ENCODE measurements at places on chromosomes 11 and 22. TPM values are rescaled to one million over a fixed set of nuclear protein-coding genes. Genes with fewer than 3 reads are reported as not detected.

Gene PSMC3
- total RNA-seq = 104 TPM

Gene STK33
- total RNA-seq = 18.5 TPM

Gene EFEMP2
- total RNA-seq = 92.0 TPM

Gene DEFB131B
- total RNA-seq = not detected

Gene GRAMD1B
- 4.3 TPM for total RNA-seq

Gene UBQLNL
- total RNA-seq = 0.36 TPM

Gene BTBD18
- not detected for total RNA-seq

Data from sigmoid colon (tissue), 7 donors.